ENCODE measurements at places on chromosomes 7 and 10.

DNA sequence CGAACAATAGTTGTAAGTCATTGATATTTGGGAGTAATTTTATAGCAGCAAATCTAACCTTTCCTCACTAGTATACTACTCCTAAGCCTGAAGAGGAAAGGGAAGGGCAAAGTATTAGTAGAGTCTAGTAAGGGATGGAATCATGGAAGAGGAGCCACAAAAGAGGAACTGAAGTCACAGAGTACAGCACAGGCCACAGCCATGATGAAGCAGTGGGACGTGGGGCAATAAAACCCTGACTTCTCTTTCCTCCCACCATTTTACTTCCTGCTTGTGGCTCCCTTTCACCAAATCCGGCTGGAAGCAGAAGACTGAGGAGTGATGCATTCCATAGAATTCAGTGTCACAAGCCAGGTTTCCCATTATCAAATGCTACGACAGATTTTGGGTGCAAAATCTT lies 58.7 kb downstream of the CABCOCO1 start:
- DNase-seq = no peak

DNA sequence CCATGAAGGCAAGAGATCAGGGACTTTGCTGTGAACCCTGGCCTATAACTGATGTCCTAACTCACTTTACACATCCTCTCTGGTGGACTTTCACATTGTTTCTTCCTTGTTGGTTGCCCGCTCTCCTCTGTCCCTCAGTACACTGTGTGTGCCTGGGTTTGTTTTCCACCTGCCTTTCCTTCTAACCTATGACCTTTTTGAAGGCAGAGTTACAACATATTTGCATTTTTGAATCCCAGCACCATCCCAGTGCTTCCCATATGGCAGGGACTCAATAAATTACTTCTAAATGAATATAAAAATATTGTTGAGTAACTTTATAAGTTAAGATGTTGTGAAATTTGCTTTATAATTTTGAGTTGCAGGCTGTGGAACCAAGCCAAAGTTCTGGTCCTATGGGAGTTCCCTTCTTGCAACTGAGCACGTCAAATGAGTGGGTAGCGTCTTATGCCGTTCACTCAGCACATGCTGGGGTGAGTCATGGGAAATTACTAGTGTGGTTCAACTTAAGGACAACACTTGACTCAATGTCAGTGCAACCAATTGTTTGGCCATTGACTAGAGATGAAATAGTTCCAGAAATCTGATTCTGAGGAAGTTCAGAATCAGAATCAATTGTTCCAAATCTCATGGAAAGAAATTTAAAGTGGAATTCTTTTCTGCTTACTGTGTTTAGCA lies 250.9 kb downstream of the TWIST1 start:
- no peak for DNase-seq

- DNase-seq = no peak
Observed at GRCh38 chr10:94299417-94299816, 63.3 kb downstream of the NOC3L start.

- DNase-seq = no peak
Observed at GRCh38 chr7:100019908-100020307, 4.5 kb downstream of the ZKSCAN1 start.

DNA sequence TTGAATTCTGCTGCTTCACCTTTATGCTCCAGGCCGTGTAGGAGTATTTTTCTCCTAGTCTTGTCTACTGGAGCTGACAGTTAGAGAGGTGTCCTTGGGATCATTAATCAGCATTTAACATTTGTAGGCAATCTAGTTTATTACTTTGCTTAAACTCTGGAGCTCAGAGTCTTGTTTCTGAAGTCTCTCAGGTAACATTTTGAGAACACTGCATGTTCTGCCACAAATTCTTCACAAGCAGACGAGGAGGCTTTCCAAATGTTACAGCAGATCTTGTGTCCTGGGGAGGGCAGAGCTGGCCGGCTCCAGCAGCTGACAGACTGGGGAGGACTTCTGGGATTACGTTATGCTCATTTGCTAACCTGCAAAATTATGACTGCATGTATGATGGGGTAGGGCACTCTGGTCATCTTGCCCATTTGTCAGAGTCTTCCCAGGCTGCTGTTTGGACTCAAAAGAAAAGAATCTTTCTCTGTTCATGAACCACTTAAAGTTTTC lies 50.5 kb downstream of the GALNT17 start:
- DNase-seq = no peak

- DNase-seq = no peak
Observed at GRCh38 chr7:93430917-93431588, 143.5 kb downstream of the CALCR start.

Measured in NCI-H524 (cell line).